ENCODE measurements at places on chromosomes 4 and X.

DNA sequence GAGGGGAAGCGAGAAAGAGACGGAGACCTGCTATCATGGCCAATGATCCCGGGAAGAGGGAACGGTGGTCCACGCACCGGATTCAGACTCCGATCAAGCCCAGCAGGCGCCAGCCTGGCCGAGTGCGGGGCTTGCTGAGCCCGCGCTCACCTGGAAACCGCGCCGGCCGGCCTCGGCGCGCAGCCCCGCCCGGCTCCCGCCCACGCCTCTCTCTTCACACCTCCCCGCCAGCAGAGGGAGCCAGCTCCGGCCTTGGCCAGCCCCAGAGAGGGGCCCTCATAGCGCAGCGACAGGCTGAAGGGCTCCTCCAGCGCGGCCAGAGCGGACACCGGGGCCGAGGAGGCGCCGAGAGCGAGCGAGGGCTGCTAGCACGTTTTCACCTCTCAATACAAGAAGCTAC is 36.8 kb upstream of the SPANXN2 start:
- DNase-seq, result no peak

DNA sequence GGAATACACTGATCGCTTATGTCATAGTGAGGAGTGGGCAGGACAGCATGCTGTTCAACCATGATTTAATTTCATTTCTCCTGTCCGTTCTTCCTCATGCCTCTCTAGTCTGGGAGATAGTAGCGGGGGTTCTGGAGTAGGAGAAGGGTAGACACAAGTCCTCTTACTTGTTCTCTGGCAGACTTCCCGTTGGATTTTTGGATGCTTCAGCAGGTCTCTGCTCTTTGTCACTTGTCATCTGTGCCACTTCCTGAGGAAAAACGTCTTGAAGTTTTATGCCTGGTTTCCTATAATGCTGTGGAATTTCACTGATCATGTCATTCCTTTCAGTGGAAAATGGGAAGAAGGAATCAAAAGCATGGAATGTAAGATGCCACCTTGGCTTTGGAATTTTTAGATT is 154.7 kb downstream of the GATB start:
- DNase-seq, result no peak

DNA sequence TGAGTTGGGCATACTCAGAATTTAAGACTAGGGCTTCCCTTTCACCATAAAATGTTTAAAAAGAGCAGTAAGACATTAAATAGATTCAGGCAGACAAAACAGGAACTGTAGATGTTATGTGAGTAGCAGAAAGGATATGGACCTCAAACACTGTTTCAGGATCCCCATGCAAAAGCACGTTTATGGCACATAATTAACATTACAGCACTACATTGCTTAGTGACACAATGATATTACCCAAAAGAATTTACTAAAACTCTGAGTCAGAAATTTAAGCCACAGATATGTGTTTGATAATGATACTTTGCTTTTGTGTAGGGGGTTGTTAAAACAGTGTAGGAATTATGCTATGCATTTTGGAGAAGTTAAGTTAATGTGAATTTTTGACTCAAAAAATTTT is 266.3 kb downstream of the PDGFC start:
- no peak for DNase-seq

- no peak for DNase-seq
Observed at GRCh38 chr4:136863756-136864155, 668.5 kb downstream of the PCDH18 start.

GRCh38 chr4:2934077-2934812 is 29.0 kb downstream of the NOP14 start:
- DNase-seq, result peak; percentile 79

DNA sequence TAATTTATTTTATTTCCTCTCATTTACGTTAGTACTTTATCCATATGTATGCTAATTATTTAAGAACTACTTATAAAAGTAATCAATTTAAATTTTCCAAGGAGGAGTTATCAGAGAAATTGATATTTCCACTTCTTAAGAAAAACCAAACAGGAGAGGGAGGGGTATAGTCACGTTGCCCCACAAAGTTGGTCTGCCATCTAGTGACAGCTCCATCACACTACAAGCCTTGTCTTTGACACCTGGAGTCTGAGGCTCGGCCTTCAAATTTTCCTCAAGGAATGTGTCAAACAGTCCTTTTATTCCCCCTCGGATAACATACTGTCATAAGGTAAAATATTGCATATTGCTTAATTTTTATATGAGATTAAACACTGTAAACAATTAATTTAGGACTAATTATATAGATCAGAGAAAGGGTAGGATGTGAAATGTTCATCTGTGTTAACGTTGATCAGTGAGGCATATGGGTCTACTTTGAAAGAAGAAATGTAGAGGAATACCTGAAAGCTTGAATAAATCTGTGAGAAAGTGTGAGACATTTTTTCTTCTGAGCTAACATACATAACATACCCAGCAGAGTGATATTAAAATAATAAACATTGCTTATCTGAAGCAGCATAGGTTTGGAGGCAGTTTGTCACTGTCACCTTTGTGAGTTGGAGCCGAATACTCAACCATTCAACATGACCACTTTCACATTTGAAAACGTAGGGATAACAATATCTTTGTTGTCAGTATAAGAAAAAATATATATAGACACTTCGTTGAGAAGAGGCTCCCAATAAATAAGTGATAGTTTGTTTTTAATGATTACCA is 114.4 kb downstream of the GLRA3 start:
- DNase-seq, result no peak

DNA sequence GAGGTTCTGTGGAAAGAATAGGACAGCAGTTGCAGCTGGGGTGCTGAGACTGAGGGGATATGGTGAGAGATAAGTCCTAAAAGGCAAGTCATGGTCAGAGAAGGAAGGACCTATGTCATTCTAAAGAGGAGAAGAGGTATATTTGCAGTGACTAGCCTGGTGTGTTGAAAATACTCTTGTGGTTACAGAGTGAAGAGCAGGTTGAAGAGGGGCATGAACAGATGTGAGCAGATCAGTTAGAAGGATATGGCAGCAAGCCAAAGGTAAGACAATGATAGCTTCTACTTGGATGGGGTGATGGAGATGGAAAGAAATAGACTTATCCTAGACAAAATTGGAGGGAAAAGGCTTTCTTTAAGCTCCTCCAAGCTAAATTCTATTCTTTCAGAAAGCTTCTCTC is 469.8 kb upstream of the CPEB2 start:
- no peak for DNase-seq

Data from stimulated activated effector memory CD8-positive, alpha-beta T cell treated with anti-CD3 and anti-CD28 coated beads, Interleukin-12 subunit alpha, Interleukin-12 subunit beta, amount 100 ng/mL, for 72 hours (primary cell).